ENCODE measurements at places on chromosomes 12 and 14.

GRCh38 chr12:10069976-10070375 is 28.8 kb downstream of the CLEC1A start:
- no peak for DNase-seq

- no peak for DNase-seq
These were observed 24.1 kb downstream of the TMEM229B start for GRCh38 chr14:67464377-67464776.

GRCh38 chr12:31929027-31929526 is 30.1 kb upstream of the RESF1 start:
- no peak for DNase-seq

DNA sequence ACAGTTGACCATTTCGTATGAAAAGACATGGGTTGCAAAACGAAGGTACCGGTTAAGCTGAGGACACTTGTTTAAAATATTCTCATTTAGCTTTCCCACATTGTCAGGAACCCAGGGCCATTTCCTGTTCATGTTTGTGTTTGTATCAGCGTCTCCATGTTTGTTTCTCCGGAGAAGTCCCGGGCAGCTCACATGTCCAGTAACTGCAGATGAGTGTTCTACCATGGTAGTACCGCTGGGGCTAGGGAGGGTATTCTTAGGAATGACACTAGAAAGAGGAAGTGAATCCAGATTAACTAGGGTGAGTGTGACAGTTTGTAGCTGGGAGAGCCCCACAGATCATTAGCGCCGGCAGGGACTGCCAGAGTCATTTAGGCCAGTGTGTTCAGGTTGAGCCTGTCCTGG is 50.0 kb upstream of the EVL start:
- no peak for DNase-seq

DNA sequence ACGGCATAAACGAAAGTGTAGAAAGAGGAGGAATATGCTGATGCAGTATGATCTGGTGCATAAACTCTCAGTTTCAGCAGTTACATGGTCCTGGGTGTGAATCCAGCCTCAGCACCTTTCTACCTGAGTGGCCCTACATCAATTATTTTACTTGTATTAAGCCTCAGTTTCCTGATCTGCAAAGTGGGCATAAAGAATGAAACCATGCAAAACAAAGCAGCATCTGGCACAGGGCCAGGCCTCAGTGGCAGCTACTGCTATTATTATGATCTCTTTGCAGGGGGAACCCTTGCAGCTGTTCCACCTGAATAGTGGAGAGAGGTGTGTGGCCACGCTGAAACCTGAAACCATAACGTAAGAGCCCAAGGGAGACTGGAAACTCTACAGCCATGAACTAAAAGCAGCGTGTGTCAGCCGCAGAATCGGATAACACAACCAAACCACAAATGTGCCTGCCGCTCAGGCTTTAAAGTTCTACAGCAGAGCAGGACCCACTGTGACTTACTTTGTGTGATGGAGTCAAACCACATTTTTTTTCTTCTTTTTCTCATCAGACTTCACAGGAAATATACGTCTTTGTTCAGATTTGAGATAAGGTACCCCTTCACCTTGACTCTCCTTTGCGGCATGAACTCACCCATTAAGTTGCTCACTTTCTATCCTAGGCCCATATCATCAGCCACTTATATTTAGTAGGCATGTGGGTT is 29.2 kb upstream of the FOS start:
- peak; percentile 67 for DNase-seq

- DNase-seq, result no peak
These were observed 23.2 kb downstream of the RAP1B start for GRCh38 chr12:68633614-68634558.

Data from bronchial epithelial cell (primary cell).